ENCODE measurements at places on chromosomes 16 and 17.

- DNase-seq = peak; percentile 13
Observed at GRCh38 chr16:87098976-87099720, 218.0 kb downstream of the C16orf95 start.

GRCh38 chr16:50509521-50510341 is 38.5 kb upstream of the NKD1 start:
- no peak for DNase-seq

DNA sequence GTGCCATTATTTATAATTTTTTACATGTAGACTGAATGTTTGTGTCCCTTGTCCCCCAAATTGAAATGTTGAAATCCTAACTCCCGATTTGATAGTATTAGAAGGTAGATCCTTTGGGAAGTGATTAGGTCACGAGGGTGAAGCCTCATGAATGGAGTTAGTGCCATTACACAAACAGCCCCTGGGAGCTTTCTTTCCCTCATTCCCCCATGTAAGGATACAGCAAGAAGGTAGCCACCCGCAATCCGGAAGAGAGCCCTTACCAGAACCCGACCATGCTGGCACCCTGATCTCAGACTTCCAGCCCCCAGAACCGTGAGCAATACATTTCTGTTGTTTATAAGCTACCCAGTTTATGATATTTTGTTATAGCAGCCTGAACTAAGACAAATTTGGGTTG is 143.2 kb downstream of the NPIPB5 start:
- no peak for DNase-seq

DNA sequence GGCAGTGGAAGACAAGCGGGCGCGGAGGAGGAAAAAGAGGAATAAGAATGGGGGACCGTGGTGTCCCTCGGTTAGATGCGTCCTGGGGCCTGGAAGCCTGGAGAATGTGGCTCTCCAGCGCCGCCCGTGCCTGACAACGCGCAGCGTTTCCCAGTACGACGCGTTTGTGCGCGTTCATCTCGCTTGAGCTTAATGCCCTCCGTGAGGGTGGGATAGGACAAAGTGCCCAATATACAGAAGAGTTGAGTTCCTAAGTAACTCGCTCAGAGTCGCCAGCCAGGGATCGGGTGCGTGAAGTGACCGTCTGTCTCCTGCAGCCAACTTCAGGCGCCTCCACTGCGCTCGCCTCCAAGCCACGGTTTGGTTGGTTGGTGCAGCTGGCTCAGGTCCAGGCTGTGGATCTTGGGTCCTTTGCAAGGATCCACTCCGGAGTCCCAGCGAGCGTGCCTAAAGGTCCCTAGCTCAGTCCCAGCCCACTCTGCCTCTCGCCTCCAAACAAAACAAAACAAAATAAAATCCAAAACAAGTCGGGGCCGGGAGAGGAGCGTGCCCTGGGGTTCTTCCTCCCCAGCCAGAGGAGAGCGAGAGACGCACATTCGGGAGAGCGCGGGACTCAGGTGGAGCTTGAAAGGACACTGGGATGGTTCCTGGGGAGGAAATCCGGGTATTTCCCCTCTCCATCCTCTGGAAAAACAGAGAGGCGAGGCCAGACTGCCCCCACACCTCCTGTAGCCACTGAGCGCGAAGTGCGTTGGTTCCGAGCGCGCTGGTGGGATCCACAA is 974 bp downstream of the GALR2 start:
- no peak for DNase-seq

- no peak for DNase-seq
Observed at GRCh38 chr17:51057534-51057933, 63.1 kb downstream of the SPAG9 start.

DNA sequence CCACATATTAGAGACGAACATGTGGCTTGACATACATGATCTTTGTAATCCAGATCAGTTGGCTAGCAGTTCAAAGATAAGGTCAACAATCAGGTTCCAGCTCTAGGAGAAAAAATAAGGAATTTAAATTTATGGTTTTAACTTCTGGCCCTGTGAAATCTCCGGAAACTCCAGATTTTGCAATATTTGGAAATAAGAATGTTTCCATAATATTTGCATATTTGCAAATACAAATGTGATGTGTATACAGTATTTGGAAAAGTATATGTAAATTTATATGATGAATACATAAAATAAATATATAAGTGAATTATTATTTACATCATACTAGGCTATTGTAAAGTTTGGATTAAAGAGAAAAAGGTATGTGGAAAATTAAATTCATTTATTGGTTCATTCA is 97.1 kb downstream of the KCNJ2 start:
- DNase-seq = no peak

- DNase-seq = no peak
Observed at GRCh38 chr17:19261426-19261825, 24.3 kb downstream of the EPN2 start.

- no peak for DNase-seq
Observed at GRCh38 chr16:69465083-69465721, 40.8 kb downstream of the CYB5B start.

- DNase-seq = peak; percentile 54
Observed at GRCh38 chr17:2011411-2012371, 13.4 kb downstream of the RTN4RL1 start.

GRCh38 chr16:80587071-80587470 is 46.3 kb downstream of the DYNLRB2 start:
- DNase-seq = no peak

DNA sequence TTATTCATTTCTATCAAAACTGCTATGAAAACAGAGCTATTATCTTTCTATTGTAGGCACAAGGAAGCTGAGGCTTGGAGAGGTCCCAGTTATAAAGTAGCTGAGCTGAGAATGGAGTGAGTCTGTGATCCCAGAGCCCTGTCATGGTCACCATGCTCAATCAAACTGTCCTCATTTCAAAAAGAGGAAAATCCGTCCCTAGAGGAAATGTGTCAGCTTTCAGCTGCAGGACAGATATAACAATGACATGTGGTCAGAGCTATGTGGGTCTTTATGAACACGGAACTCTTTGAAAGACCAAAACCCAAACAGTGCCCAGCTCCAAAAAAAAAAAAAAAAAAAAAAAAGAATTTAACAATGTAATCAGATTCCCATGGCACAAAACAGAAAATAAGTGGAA is 266.1 kb downstream of the XYLT1 start:
- no peak for DNase-seq

GRCh38 chr17:69575346-69575761 is 160.9 kb downstream of the MAP2K6 start:
- no peak for DNase-seq

- DNase-seq = no peak
Observed at GRCh38 chr17:57941384-57942370, 13.5 kb downstream of the CUEDC1 start.

DNA sequence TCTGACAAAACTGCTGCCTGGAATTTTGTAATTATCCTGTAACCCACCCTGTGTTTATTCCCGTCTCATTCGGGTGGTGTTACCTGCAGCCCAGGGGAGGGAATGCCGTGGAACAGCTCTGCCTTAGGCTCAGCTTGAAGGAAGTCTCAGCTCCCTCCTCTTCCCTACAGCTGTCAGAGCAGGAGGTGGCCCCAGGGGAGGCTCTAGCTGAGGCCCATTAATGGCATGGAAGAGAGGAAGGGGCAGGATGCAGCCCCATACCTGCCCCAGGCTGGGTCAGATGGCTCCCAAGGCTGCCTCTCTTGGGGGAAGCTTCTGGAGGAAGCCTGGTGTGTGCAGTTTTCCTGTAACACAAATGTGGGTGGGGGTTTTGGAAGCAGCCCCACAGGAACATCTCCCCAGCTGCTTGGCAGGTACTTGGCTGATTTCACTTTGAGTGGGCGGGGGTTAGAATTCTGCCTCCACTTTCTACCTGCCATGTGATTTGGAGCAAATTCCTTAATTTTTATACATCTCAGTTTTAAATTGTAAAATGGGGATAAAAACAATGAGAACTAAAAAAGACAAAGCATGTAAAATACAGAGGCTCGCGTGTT is 103.9 kb downstream of the MGAT5B start:
- no peak for DNase-seq

DNA sequence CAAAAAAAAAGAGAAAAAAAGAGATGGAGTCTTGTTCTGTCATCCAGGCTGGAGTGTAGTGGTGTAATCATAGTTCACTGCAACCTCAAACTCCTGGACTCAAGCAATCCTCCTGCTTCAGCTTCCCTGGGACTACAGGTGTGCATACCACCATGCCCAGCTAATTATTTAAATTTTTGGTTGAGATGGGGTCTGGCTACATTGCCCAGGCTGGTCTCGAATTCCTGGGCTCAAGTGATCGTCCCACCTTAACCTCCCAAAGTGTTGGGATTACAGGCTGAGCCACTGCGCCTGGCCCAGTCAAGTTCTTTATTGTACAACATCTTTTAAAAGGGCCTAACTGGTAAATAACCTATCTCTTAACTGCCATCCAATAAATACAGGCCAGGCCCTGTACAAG is 6.1 kb upstream of the RANGRF start:
- no peak for DNase-seq

DNA sequence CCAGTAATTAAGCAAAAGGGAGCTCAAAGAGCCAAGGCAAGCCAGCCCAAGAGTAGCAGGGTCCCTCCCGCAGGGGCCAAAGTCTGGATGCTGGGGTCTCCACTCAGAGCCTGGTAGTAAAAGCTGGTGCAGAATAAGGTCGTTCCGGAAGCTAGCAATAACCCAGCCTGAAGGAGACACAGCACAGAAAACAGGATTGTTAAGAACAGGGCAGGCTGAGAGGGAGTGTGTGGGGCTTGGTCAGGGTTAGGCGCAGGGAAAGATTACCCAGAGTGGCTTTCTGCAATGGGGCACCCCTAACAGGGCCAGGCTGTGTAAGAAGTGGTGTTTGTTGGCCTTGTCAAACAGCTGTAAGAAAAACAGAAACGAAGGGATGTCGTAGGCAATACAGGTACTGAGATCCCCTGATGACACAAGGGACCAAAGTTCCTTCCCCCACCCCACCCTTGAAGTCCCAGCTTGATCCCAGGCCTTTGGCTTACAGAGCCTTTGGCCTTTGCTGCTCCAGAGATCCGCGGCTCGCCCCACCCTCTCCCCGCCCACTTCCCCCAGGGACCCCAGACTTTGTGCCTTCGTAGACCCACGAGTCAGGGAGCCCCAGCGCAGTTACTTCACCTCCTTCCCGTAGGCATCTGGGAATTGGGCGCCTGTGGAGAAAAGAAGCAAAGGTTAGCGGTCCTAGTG is 712 bp downstream of the TMEM256 start:
- peak; percentile 79 for DNase-seq

GRCh38 chr17:58083491-58084316 is 485 bp downstream of the DYNLL2 start:
- DNase-seq = peak; percentile 55

DNA sequence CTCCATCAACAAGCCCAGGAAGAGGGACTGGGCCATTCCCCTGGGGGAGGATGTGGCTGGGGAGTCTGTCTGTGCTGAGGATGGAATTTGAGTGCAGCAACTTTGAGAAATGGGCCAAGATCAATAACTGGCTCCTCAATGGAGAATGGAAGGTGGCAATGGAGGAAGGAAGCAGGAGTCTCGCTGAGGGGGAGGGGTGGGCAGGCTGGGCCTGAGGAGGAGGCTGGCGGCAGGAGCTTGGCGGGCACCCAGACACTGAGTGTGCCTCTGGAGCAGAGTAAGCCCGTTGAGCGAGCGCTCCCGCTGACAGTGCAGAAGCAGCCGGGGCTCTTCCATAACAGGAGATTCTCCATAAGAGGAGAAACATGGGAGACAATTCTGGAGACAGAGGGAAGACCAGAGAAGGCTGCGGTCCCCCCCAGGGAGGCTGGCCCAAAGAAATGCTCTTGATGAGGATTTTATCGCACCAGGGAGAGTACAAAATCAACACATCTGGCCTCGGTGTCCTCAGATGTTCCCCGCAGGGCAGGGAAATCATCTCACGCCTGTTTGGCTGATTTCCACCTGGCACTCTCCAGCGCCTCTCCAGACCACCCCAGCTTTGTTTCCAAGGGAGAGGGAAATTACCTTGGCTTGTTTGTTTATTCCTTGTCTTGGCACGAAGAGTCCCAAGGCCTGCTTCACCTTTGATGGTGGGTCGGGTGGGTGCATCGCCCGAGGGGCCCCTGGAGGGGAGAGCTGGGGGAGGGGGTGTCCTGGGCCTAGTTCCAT is 2.8 kb upstream of the MMP15 start:
- no peak for DNase-seq

DNA sequence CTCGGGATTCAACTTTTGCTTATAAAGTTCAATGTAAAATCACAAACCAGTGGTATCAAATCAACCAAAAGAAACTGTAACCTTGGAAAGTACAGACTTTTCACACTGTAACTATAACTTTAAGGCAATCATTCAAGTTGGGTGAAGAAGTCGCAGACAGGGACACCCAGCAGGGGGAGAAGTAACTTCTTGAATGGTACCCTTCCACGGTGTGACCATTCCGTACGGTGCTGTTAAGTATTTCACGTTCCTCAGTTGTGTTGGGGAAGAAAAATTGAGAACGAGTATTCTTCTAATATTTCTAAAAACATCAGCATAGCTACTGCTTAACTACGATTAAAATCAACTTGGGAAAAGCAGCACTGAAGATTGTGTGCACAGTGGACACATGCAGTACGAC is 55.8 kb downstream of the MYH10 start:
- DNase-seq = no peak

- DNase-seq = no peak
Observed at GRCh38 chr17:3921006-3921405, 4.7 kb upstream of the P2RX1 start.

DNA sequence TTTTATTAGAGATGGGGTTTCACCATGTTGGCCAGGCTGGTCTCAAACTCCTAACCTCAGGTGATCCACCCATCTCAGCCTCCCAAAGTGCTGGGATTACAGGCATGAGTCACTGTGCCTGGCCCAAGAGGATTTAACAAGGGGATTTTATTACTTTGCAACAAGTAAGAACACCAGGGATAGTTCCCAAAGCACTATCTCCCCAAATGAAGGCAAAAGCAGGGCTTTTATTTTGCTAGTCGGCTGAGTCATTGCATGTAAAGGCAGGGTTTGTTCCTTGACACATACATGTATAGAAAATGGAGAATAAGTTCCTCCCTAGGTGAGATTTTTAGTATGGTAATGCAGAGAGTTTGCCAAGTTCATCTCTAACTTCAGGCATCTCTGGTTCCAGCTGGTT is 24.0 kb downstream of the REXO5 start:
- no peak for DNase-seq

GRCh38 chr16:1102921-1103635 is 7.0 kb upstream of the C1QTNF8 start:
- DNase-seq = peak; percentile 88

Data from HAP-1 (cell line).